SK-N-SH (cell line): ENCODE measurements at places on chromosomes 1 and 21.

DNA sequence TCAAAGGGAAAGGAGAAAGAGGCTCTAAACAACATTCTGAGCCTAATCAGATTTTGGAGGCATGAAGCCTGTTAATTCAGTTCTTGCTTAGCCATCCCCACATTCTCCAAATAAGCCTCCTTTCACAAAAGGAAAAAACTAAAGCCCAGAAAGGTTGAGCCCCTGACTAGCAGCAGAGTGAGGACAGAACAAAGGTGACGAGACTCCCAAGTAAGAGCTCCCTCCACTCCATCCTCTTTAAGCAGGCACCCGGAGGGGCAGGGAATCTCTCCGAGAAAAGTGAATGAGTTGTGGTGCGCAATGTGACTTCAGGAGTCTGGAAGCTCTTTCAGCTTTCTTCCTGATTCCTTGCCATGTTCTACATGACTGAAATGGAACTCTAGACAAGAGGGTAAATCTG is 43.4 kb upstream of the MYBPHL start:
- no peak for DNase-seq

DNA sequence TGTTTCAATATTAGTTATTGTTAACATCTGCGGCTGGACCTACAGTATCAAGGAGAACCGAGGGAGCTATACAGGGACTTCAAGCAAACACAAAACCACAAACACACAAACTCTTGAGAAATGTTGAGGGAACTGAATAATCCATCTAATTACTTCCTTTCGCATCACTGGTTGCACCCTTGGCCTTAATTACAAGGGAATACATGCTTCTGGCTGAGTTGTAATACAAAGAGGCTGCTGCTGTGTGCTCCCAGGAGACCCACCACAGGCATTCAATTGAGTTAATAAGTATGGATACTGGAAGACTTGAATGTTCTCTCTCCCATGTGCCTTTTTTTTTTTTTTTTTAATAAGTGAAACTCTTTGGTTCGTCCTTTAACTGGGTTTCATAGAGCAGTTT is 16.8 kb upstream of the SMYD2 start:
- no peak for DNase-seq

DNA sequence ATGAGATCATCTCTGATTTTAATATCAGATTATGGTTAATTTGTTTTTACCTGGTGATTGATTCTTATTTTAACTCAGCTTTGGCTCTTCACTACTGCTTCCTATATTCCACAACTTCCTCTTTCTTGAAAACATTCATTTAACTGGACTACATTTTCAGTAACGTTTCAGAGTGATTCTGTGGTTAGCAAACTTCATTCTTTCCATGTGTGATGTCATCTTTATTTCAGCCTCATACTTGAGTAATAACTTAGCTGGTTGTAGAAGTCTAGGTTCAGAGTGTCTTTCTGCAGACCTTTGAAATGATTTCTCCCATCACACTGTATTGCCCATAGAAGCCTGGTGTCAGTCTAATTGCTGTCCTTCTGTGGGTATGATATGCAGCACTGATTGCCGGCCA is 36.0 kb upstream of the SLC35F3 start:
- no peak for DNase-seq

DNA sequence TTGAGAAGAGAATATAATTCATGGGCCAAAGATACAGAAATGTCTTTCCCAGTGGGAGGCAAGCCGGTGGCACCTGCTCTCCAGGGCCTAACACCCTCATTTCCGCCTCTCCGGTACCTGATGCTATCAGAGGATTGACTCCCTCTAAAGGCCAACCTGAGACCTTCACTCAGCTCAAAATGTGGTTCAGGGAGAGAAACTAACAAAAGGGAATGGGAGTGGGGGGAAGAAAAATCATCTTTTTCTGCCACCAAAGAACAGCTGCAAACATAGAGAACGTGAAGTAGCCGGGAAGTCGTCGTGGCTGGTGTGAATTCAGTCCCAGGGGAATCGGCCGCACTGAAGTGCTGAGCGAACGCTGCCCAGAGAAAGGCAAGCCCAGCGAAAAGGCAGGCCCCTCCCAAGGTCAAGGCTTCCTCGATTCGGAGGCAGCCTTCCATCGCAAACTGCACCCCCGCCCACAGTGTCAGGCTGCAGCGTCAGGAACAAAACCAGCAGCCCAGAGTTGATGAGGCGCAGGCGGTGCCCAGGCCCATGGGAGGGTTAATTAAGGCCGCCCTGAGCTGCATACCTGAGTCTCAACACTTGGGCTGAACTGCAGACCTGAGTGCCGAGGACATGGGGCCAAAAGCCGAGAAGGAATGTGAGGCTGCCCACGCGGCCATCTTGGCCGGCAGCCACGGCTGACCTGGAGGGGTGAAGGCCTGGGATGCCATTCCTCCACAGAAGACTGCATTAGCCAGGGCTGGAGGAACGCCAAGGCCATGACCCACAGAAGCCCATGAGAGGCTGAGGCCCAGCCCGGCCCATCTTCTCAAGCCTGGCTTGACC is 160.2 kb downstream of the PSMG1 start:
- no peak for DNase-seq

DNA sequence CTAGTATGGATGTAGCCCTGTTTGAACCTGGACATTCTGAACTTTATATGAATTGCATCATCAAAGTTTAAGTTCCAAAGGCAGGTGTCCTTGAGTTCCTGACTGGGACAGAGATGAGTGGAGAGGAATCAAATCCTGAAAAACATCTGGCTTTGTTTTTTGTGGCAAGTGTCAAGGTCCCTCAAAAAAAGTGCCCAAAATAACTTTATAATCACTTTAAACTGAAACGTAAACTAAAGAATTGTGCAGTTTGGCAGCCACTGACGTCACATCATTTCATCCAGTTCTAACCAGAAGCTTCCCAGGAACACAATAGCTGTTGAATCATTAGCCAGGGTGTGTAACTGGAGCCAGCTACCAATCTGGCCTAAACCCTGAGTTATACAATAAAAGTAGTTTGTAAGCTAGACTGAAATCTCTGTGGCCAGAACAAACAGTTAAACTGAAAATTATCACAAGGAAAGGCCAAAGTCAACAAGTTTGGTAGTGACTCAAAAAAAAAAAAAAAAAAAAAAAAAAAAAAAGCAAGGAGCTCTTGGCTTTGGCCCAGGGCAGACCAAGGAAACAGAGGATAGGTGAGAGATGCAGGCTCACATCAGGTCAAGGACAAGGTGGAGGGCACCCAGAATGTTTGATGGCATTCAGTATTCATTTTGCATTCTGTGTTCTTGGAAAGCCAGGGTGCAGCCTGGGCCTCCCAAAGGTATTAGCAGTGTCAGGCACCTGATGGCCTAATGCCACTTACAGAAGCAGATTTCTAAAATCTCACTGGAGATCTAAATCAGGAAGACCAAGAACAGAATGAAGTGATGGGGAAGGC is 74.3 kb downstream of the TNFSF18 start:
- no peak for DNase-seq

- no peak for DNase-seq
These were observed 59.3 kb upstream of the NTPCR start for GRCh38 chr1:232891071-232891470.

GRCh38 chr1:79760531-79760930 is 754.0 kb upstream of the ADGRL4 start:
- no peak for DNase-seq
